HCT116 (cell line): ENCODE measurements at places on chromosomes 5 and 9.

GRCh38 chr5:137040024-137040423 is 459.1 kb downstream of the SPOCK1 start:
- no peak for DNase-seq

- DNase-seq = no peak
Measured at GRCh38 chr5:72108202-72109061, 1.2 kb downstream of the MAP1B start.

GRCh38 chr5:57429513-57430120 is 53.0 kb downstream of the ACTBL2 start:
- no peak for DNase-seq

- no peak for DNase-seq
Measured at GRCh38 chr9:135326141-135326540, 153.4 kb upstream of the PPP1R26 start.

DNA sequence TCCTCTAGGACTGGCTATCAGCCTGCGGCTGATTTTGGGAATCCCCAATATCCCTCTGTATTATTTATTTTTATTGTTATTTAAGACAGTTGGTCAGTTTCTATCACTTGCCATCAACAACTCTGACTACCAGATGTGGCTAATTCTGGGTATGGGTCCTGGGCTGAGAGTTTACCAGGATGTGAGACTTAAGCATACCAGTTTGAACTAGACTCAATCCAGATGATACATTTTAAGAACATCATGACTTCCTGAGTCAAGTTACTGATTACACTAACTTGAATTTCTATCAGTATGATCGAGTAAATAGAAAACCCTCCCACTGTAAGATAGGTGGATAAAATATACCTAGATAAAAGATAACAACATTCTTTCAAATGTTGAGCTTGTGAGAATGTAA is 634.0 kb downstream of the MAT2B start:
- no peak for DNase-seq

GRCh38 chr9:88980740-88981203 is 10.5 kb upstream of the S1PR3 start:
- DNase-seq = no peak

GRCh38 chr5:35765921-35766320 is 90.8 kb upstream of the IL7R start:
- DNase-seq = no peak

DNA sequence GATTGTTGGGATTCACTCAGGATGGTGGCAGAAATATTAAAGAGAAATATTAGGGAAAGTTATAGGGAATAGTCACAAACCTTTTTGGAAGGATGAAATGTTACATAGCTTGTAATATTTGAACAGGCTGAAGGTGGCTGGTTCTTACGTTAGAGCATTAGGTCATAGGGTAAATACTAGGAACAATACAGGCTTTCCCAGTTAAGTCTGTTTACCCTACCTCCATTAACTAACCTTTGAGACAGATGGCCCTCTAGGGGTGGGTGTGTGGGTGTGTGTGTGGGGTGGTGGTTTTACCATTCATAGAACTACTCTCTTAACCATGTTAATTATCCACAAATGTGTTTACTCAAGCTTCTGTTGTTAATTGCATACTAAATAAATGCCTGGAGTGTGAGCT is 94.3 kb upstream of the STK32A start:
- DNase-seq = no peak

DNA sequence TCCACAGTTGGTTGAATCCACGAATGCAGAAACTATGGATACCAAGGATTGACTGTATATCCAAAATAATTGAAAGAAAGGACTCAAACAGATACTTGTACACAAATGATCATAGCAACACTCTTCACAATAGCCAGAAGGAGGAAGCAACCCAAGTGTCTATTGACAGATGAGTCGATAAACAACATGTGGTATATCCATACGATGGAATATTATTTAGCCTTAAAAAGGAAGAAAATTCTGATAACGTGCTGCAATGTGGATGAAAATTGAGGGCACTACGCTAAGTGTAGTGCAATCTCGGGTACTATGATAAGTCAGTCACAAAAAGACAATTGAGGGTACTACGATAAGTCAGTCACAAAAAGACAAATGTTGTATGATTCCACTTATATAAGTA is 83.6 kb upstream of the CPEB4 start:
- DNase-seq = no peak

DNA sequence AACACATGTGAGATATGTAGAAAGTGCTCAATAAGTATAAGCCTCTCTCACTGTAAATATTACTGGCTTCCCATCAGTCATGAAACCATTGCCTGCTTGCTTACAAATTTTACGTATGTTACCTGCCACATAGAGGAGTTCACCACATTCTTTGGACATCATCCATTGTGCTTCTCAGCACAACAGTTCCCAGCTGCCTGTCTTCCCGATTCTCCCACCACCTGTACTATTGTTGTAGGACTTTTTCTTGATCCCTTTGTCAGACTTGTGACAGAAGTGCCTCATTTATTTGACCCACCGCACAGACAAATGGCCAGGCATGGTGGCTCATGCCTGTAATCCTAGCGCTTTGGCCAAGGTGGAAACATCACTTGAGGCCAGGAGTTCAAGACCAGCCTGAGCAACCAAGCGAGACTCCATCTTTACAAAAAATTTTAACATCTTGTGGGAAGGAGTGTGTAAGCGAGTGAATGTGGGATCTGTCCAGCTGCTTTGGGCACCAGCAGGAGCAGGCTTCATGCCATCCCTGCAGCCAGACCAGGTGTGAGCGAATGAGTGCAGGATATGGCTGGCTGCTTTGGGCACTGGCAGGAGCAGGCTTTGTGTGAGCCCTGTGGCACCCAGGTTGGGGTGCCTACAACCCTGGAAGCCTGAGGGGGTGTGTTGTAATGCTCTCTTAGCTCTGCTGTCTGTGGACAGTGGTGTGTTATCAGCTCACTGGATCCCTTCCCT is 139.9 kb upstream of the ELL2 start:
- no peak for DNase-seq

DNA sequence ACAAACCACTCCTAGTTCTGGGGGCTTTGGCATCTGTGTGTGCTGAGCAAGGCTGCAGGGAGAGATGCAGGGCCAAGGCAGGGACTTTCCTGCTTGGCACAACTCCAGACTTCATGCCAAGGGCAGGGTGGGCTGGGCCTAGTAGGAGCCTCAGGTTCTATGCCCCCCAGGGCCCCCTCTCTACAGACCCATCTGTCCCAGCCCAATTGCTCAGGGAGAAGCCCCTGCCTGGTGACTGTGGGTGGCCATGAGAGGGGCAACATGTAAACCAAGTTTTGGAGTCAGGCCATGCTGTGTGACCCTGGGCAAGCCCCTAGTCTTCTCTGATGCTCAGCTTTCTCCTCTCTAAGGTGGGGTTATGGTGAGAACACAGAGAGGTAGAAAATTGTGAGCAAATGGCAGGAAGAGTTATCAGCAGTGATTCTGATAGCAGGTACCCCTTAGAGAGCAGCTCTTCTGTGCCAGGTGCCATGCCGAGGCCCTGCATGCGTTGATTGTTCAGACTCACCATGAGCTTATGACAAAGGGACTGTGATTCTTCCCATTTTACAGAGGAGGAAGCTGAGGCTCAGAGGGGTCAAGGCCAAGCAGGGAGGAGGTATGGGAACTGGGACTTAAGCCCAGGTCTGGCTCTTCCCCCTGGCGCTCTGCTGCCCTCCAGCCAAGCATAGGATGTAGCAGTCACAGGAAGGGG is 5.2 kb downstream of the OLFML2A start:
- no peak for DNase-seq

DNA sequence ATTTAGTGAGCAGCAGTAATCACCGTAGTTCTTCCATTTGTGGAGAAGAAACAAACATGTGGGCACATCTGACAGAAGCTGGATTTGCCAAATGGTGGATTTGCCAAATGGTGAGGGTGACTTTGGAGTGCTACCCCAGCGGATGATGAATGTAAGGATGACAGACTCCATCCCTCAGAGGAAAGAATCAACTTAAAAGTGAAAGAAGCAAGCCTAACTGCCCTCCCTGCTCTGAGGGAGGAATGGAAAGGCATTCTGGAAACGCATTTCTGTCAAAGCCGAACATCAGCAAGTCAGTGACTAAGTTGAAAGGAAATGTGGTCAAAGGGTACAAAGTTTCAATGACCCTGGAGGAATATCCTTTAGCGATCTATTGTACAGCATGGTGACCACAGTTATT is 143.5 kb downstream of the GPBP1 start:
- no peak for DNase-seq

GRCh38 chr5:97111004-97111403 is 31.4 kb downstream of the LIX1 start:
- no peak for DNase-seq

DNA sequence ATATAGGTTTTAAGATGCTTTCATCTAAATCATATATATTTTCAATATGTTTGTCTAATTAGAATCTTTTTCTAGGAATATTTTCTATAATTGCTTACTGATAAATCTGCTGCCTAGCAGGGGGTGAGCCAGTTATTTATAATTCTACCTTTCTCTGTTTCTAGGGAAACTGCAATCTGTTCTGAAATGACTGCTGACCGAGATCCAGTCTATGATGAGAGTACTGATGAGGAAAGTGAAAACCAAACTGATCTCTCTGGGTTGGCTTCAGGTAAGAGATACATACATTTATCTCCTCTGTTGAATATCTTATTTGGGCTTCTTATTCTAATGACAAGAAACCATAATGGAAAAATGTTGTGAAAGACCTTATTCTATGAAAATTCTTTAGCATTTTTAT is 127.3 kb downstream of the XRCC4 start:
- DNase-seq = no peak

GRCh38 chr5:159220206-159220605 is 10.9 kb upstream of the RNF145 start:
- no peak for DNase-seq

DNA sequence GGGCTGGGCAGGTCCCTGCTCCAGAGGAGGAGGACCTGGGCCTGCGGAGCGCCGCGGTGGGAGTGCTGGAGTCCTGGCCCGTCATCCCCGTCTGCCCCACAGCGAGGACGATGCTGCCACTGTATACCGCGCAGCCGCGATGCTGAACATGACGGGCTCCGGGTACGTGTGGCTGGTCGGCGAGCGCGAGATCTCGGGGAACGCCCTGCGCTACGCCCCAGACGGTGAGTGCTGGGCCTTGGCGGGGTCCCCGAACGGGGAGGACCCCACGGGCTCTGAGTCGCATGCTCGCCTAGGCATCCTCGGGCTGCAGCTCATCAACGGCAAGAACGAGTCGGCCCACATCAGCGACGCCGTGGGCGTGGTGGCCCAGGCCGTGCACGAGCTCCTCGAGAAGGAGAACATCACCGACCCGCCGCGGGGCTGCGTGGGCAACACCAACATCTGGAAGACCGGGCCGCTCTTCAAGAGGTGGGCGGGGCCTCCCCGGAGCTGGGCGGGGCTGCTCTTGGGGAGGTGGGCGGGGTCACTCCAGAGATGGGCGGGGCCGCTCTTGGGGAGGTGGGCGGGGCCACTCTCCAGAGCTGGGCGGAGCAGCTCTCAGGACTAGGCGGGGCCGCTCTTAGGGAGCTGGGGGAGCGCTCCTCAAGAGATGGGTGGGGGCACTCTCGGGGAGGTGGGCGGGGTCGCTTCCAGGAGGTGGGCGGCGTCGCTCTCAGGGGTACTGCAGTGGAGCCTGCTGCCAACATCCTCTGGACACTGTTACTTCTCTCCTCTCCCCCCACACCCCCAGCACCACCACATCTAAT is 13.1 kb downstream of the LRRC26 start:
- no peak for DNase-seq

DNA sequence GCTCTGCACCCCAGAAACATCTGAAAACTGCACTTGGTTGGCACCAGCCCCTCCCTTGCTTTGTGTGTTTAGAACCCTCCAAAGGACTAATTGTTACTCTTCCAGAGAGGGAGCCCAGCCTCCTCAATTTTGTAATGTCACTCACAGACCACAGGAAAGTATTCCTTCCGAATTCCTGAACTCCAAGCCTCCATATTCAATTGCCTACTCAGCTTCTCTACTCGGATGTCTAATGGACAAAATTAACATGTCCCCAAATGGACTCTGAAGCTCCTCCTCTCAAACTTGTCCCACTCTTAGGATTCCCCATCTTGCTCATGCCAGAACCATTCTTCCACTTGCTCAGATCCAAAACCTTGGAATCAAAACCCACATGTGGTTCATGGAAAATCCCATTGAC is 3.9 kb upstream of the TMEM171 start:
- no peak for DNase-seq

- DNase-seq = no peak
Measured at GRCh38 chr9:117715411-117715989, 11.3 kb downstream of the TLR4 start.

GRCh38 chr9:3760031-3760430 is 234.2 kb upstream of the RFX3 start:
- DNase-seq = no peak

- no peak for DNase-seq
Measured at GRCh38 chr5:147780924-147781573, 1.5 kb downstream of the JAKMIP2 start.

DNA sequence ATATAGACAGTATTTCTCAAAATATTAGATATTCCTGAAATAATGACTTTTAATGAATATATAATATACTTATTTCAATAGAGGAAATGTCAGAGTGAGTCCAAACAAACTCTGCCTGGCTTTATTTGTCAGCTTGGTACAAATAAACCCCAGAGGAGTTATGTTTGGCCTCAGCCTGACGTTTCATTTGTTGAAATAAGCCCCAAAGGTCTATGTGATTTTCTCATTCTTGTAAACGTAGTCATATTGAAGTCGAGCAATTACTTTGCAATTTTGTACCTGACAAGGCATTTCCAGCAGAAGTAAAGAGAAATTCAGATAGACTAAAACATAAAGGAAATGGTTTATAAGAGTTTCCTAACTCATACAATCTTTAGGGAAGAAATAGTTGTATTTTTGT is 57.9 kb downstream of the MCCC2 start:
- no peak for DNase-seq

DNA sequence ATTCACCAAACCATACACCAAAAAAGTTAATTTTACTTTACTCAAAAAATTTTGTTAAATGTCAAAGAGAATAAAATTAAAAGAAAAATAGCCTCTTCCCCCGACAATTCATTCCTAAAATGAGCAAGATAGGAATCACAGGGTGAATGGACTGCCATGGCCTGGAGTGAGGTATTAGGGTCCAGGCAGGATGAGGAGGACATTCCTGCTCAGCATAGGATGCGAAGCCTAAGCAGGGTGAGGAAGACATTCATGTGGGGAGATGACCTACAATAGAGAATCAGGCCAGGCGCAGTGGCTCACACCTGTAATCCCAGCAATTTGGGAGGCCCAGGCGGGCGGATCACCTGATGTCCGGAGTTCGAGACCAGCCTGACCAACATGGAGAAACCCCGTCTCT is 8.4 kb downstream of the NUDCD2 start:
- no peak for DNase-seq

DNA sequence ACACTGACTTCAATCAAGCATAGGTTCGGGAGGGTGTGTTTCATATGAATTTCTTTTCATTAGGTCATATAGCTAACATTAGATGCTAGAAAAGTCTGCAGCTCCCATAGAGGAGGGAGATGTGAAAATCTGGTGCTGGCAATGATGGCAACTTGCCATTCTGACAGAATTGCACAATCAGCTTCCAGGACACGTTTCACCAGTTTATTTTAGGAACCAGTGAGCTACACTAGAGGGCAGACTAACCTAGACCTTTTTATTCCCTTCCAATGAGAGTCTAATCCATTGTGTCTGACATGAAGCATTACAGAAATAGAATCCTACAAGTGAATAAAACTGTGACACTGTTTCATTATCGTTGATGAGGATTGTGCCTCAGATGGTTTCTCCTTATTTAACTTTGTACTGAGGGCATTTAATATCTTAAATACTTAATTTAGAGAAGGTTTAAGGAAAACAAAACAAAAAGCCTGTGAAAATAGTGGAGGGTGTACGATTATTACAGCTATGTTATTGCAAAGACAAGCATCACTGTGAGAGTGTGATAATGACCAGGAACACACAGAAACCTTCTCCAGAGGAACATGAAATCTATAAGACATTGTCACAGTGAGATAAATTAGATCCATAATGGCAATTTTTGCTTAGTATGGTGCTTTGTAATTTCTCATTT is 363.3 kb upstream of the RPS23 start:
- peak; percentile 73 for DNase-seq
